ENCODE measurements at places on chromosomes 4 and X.
A peak's percentile ranks its signal among the peaks of the same experiment; 100 is the strongest.

DNA sequence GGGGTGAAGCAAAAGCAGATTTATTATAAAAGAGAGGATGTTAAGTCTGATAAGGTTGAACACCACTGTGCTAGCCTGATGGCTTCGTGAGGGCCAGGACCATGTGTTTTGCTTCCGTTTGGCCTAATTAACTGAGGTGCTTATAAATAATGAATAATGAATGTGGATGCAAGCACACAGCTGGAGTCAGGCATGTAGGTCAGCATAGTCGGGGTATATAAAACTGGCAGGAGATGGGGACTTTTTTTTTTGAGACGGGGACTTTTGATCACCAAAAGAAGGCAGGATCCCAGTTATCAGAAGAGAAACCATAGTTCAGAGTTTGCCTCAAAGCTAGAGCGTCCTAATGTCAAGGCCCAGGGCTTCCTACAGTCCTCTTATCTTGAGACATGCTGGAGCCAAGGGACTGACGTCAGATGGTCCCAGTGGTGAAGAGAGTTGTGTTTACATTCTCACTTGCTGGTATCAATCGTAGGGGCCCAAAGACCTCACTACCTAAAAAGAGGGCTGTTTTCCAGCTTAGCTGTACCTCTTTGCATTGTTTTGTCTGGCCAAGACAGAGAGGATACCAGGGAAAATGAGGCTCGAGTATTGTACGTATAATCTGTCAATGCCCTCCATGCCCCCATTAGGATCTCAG, 50.4 kb downstream of the RTL9 start:
- no peak for DNase-seq

GRCh38 chr4:168524006-168524405, 27.2 kb downstream of the PALLD start:
- DNase-seq, result no peak

GRCh38 chr4:7515390-7515902, 80.7 kb upstream of the PSAPL1 start:
- DNase-seq, result no peak

- DNase-seq, result no peak
These were observed 4.9 kb upstream of the TLR10 start for GRCh38 chr4:38787693-38788092.

- DNase-seq, result no peak
These were observed 48.8 kb upstream of the AFAP1 start for GRCh38 chr4:7988437-7988836.

DNA sequence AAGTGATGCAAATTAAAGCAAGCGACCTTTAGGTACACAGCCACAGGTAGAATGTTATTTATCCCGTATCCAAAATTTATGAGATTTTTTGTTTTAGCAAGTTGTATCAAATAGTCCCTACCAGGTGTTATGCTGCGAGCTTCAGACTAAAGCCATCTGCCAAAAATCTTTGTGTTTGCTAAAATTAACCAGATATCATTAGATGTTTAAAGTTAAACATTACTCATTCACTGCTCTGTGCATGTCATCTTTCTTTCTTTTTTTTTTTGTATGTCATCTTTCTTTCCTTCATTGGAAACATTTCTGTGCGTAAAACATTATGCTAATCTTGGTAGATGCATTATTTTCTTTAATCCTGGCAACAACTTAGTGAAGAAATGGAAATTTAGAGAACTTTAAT, 173.1 kb downstream of the FHIP1A start:
- DNase-seq, result no peak

GRCh38 chr4:166195101-166195500, 322.1 kb downstream of the TLL1 start:
- DNase-seq, result no peak

- DNase-seq, result no peak
These were observed 143.6 kb downstream of the SLIT2 start for GRCh38 chr4:20395160-20395773.

DNA sequence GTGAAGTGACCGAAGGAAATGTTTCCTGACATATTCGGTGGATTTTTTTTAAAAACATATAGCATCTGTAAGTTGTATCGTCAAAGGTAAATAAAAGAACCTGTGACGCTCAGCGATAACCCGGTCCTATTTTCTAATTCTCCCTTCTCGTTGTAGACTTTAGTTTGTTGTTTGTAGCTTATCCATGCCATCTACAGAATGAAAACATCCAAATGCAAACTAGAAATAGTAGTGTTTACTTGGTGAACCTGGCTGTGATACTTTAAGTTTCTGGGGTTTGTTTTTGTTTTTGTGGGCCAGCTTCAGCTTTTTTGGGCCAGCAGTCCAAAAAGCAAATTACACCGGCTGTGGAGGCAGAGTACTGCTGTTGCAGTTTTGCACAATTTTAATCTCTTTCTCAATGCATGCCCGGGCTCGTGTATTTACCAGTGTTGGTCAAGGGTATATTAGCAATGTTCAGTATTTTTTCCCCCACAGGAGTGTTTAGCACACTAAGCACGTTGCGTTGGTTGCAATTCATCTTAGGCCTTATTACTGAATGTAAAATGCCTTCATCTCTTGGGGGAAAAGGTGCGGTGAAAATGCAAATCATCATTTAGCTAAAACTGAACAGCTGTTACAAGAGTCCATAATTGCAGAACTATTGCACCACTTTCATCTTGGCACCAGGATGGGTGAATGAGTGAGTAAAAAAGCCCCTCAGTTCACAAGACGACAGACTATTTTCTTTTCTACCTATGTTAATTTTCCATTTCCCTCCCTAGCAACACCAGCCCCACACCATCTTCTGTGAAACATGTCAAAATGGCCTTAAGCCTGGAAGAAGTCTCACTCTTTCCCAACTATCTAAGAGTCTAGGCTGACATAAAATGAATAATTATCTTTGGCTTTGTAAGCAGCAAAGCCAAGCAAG, 1.7 kb upstream of the CNOT6L start:
- no peak for DNase-seq

DNA sequence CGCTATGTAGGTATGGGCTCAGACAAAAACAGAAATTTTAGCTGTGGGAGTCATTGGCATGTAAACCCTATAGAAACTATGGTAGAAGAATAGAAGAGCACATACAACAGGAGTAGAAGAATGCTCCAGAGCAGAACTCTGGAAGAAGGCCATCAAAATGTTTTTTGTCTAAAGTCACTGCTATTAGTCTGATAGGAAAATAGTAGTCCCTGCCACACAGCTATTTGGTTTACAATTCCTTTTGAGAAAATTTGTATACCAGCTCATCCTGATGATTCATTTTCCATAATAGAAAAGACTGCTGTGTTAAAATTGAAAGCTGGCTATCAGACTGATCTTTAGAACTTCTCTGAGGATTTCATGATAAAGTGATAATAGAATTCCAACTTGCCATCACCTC, 32.8 kb upstream of the ADAD1 start:
- DNase-seq, result no peak

DNA sequence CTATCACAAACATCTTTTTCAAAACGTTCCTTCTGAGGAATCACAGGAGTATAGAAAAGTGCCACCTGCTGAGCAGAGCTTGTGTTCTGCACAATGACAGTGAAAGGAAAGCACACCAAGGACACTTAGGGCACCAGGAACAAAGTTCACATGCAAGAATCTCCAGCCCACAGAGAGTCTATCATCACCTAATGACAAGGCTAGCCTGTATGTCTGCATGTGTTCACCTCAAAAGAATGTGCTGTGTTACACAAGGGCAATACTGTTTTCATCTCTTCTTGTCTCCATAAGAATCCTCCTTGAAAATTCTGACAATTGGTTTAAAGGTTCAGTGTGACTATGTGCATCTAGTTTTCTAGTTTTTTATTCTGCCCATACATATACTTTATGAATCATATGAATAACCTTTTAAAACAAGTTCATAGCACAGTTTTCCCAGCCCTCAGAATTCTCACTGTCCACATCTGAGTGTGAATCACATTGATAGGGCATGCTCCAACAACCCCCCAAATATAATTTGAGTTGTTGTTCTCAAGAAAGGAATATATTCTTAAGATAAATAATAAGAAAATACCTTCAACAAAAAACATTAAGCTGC, 118.0 kb downstream of the PWWP3B start:
- no peak for DNase-seq

DNA sequence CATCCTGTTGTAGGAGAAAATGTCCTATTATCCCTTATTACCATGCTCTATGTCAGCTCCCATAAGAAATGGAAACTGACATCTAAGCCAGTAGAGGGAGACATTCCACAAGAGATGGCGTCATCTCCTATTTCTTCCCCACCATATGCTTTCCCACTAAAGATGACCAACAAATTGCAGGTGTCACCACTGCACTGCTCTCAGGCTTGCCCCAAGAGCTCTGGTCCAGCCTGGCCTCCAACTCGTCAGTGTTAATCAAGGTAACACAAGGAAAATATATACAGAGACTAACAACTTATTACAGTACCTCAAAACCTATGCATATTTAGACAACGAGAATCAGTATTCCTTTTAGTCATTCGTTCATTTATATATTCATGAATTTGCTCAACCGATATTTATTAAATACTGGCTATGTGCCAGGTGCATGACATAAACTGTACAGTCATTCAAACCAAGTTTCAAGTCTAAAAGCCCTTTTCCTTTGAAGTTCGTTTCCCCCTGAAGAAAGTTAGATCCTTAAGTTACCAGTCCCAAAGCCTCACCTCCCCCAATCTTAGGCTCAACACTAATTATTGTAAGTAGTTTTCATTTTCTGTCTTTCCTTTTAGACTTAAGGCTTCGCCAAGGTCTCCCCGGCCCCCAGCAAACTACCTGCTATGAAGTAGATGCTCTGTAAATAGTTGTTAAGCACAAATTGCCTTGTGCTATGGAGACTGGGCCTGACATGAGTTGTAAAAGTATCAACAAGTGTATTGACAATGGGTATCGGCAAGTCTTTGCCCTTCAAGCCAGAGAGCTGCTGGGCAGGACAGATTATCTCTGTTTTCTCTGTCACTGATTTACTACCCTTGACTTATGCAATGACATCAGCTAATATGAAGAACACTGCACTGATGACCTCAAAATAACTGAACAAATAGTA, 3.1 kb upstream of the FGB start:
- no peak for DNase-seq

GRCh38 chr4:158823461-158823873, 54.6 kb downstream of the FNIP2 start:
- DNase-seq, result no peak

GRCh38 chr4:71713611-71714203, 70.2 kb downstream of the GC start:
- DNase-seq, result no peak

DNA sequence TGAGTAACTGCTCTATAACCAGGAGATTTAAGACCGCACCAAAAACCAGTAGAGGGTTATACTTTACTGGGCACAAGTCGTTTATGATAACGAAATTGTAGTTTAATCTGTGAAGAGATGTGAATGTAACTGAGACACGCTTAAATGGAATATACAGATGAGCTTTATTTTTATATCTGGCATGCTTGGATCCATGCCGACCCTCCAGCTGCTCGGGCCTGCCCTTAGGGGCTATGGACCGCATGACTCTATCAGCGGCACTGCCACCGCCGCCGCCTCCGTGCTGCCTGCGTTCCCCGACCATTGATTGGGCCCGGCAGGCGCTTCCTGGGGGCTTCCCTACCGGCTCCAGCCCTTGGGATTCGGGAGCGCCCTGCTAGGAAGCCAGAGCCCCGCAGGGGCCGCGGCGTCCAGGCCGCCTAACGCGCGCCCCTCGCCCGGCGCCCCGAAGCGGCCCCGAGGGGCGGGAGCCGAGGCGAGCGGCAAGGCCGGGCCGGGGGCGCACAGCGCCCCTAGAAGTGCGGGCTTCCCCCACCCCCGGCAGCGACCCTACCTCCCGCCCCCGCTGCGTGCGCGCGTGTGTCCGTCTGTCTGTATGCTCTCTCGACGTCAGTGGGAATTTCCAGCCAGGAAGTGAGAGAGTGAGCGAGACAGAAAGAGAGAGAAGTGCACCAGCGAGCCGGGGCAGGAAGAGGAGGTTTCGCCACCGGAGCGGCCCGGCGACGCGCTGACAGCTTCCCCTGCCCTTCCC, at the start of gene NFKB1:
TSS of gene NFKB1 (plus strand) at position 664 of the 751 bp plus-strand sequence. CDS start 24,160 bp downstream, outside the sequence.
- peak; percentile 65 for DNase-seq

- no peak for DNase-seq
These were observed 46.1 kb upstream of the BMPR1B start for GRCh38 chr4:94711635-94712034.

- no peak for DNase-seq
These were observed 1.3 kb upstream of the MAMLD1 start for GRCh38 chrX:150361777-150362351.

DNA sequence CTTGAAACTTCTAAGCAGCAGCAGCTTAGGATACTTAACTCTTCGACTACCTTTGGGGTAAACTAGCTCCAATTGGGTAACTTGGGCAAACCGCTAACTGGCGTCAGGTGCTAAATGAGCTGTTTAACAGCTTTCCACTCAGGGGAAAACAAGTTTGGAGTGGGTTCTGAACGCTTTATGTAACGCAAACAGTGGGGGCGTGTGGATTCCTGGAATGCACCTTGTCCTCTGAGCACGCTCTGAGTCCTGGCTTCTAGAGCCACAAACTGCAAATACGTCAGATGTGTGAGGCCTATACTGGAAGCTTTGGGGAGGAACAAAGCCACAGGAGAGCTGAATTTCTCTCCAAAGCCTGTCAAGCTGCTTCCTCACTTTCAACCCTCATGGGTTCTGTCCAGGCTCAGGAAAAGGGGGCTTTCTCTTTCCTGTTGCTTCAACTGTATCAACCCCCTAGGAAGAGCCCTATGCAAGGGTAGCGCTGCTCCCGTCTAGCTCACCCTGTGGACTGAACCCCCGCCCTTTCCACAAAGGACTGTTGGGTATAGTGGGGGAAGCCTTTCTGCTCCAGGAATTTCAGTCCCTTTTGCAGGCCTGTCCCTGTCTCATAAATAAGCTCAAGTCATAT, 4.5 kb upstream of the WDR1 start:
- no peak for DNase-seq

- no peak for DNase-seq
These were observed 126.9 kb downstream of the FAM53A start for GRCh38 chr4:1557221-1557597.

- DNase-seq, result no peak
These were observed at the start of gene TCEAL9 for GRCh38 chrX:103356130-103356798. Gene TCEAL9, plus strand, starts transcription at chrX:103356506. Its CDS starts 1,179 bp downstream, at chrX:103357685.

DNA sequence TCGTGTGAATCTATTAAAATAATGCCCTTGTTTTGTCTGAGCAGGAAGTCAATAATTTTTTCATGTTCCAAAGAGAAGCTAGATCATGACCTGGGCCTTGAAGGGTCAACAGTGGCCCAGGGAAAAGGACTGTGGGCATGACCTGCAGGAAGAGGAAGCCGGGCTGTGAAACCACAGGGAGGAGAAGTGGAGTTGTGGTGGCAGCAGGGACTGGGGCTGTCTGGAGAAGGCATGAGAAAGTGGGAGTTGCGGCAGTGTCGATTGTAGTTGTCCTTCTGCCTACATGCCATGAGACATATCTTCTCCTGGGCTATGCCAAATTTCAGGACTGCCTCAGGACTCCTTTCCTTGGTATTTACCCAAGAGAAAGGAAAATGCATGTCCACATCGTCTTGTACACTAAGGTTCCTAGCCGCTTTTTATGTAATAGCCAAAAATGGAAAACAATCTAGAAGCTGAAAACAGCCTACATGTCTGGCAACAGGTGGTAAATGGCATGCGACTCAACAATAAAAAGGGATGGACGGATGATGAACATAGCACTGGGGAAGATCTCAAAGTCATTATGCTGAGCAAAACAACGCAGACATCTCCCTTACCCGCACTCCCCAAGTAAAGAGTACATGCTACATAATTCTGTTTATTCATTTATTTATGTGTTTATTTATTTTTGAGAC, 13.6 kb upstream of the PTTG2 start:
- no peak for DNase-seq
